HepG2 (cell line): ENCODE measurements at places on chromosomes 7 and 10. TPM values are rescaled to one million over a fixed set of nuclear protein-coding genes. Genes with fewer than 3 reads are reported as not detected.

POU6F2 gene
- not detected in 2 replicates for polyA plus RNA-seq

MBL2 gene
- 11.9 and 16.2 TPM in 2 replicates for polyA plus RNA-seq

FAM25A gene
- polyA plus RNA-seq = not detected in 2 replicates

CADPS2 gene
- polyA plus RNA-seq = 13.5 and 17.6 TPM in 2 replicates

TEX36 gene
- not detected in 2 replicates for polyA plus RNA-seq

SCIN gene
- not detected in 2 replicates for polyA plus RNA-seq

CH25H gene
- not detected in 2 replicates for polyA plus RNA-seq

CYP3A4 gene
- 0.07 and 0.24 TPM in 2 replicates for polyA plus RNA-seq

NKX2-3 gene
- polyA plus RNA-seq = not detected in 2 replicates

PALD1 gene
- polyA plus RNA-seq = 0.08 and 0.09 TPM in 2 replicates

KIAA1217 gene
- polyA plus RNA-seq = 4.6 and 5.3 TPM in 2 replicates

TAS2R3 gene
- polyA plus RNA-seq = 0.72 and 0.74 TPM in 2 replicates

GJD4 gene
- polyA plus RNA-seq = not detected in 2 replicates

LIPK gene
- polyA plus RNA-seq = not detected in 2 replicates

HOXA1 gene
- polyA plus RNA-seq = 0.18 and 0.31 TPM in 2 replicates

LEP gene
- polyA plus RNA-seq = 0.04 and 0.05 TPM in 2 replicates

CCL24 gene
- polyA plus RNA-seq = not detected in 2 replicates

OTUD1 gene
- polyA plus RNA-seq = 1.4 and 1.6 TPM in 2 replicates

FIGNL1 gene
- polyA plus RNA-seq = 4.0 and 6.3 TPM in 2 replicates

AOAH gene
- not detected in 2 replicates for polyA plus RNA-seq
